ENCODE measurements at places on chromosomes 4 and X.

GRCh38 chr4:88660446-88661294 lies 37.0 kb downstream of the NAP1L5 start:
- no peak for DNase-seq

DNA sequence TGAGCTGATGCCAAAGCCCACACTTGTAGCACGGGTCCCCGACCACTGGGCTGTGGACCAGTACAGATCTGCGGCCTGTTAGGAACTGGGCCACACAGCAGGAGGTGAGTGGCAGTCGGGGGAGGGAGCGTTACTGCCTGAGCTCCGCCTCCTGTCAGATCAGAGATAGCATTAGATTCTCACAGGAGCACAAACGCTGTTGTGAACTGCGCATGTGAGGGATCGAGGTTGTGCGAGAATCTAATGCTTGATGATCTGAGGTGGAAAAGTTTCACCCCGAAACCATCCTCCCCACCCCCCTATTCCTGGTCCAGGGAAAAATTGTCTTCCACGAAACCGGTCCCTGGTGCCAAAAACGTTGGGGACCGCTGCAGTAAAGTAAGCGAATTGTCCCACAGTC lies 292.0 kb downstream of the DCTD start:
- no peak for DNase-seq

DNA sequence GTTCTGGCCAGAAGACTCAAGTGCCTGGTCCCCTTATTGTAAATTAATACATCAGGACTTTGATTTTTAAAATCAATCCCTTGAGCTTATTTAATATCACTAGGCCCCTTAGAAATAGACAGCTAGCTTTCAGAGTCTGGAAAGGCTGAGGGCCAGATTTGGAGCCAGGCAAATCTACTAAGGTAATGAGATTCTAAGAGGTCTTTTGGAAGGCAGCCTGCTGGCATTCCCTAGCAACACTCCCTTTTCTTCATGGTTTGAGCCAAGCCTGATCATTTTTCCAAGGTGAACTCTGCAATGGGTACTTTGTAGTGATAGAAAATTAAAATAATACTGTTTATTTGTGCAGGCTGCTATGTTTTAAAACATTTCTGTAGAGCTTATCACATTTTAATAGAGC lies 378.5 kb downstream of the FAT4 start:
- no peak for DNase-seq

DNA sequence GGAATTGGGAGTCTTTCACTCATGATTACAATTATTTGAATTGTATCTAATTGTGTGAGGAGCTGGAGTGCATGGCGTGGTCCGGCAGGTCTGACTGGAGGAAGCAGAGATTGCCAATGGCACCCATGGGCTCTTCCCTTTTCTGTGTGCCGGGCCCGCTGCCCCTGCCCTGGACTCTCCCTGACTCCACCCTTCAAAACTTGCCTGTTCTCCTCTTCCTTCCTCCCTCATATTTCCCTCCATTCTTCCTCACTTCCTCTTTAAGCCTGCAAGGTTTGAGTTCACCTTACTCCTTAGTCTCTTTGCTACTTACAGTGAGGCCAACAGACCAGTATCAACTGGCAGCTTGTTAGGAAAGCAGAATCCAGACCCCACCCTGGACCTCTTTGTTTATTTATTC lies 6.5 kb upstream of the STBD1 start:
- no peak for DNase-seq

DNA sequence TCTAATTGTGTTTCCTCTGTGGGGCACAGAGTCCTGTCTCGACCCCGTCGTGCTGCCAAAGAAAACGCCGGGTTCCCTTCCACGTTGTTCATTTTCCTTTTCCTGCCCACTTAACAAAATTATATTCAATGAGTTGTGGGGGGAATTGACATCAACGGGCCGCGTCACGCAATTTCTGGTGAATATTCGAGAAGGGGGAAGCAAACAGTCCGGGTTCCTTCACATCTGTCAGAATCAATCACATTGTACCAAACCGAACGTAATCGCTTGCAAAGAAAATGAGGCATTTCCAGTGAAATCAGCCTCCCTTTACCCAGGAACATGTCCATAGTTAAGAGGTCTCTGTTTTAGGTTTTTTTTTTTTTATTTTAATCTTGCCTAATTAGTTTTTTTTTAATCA lies 243.5 kb downstream of the SHOX start:
- no peak for DNase-seq

- DNase-seq, result no peak
Measured at GRCh38 chr4:8038719-8039251, 99.1 kb upstream of the AFAP1 start.

GRCh38 chr4:159398236-159398638 lies 295.4 kb downstream of the RAPGEF2 start:
- no peak for DNase-seq

DNA sequence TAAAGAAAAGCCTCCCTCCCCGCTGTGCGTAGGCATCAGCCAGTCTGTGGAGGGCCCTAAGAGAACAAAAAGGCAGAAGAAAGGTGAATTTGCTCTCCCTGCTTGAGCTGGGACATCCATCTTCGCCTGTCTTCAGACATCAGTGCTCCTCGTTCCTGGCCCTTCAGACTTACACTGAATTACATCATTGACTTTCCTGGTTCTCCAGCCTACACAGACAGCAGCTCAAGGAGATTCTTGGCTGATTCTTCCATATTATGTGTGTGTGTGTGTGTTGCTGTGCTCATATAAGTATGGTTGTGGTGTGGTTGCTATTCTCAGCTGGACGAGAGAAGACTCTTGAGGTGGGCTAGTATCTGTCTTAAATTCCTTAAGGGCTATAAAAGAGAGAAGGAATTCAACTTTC lies 35.5 kb upstream of the CD99L2 start:
- no peak for DNase-seq

All from C1 segment of cervical spinal cord (tissue), 14 donors.